ENCODE measurements at places on chromosomes 6 and 20.

GRCh38 chr6:112298816-112299281 lies 44.5 kb upstream of the LAMA4 start:
- no peak for DNase-seq

- DNase-seq = no peak
Measured at GRCh38 chr6:98842342-98843180, 8.2 kb downstream of the POU3F2 start.

GRCh38 chr6:105021399-105021798 lies 64.5 kb downstream of the LIN28B start:
- DNase-seq = no peak

GRCh38 chr20:52747845-52748284 lies 224.3 kb upstream of the TSHZ2 start:
- no peak for DNase-seq

DNA sequence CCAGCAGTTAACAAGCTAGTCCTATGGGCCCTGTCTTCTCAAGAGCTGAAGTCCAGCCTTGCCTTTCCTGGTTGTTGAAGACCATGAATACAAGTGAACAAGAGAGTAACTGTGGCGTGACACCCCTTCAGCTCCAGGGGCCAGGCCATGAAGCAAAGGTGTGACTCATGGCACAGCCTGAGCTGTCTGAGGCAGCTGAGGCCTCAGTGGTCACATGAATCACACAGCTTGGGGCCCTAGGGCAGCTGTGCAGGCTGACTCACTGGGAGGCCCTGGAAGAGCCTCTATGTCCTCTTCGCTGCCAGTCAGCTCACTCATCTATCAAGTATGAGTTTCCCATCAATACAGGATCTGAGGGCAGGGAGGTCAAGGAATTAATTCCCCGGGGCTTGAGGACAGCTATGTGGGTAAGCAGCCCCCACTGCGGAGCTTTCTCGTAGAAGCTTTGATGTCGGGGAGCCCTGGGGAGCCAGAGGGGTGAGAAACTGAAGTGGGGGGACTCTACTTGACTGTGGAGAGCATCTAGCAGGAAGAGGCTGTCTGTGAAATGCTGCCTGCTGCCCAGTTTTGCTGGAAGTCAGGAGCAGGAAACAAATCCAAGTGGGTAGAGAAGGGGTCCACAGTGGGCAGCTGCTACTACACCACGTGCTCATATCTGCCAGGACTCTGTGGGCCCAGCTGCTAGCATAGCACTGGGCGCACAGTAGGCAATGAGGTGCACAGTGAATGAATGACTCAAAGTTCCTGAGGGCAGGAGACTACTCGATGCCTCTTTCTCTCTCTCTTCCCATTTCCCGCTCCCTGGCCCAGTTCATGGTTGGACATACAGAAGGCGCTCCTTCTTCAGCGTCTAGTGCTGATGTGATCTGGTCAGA lies 13.7 kb upstream of the FAM83C start:
- peak; percentile 62 for DNase-seq

GRCh38 chr20:49245921-49246740 lies 26.9 kb downstream of the DDX27 start:
- DNase-seq = peak; percentile 78

DNA sequence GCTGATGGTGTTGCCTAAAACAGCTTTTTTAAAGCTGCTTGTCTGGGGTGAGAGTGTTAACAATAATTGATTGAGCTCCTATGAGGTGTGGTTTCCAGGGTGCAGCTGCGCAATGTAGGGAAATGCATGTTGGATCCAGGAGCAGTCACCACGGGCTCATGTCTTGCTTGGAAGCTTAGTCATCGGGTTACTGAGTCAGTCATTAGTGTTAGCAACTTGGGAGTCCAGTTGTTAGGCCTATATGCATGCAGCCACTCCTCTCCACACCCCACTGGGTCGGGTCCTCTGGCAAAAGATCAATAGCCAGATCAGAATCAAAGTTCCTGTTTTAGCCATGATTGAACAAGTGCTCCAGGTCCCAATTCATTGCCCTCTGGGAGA lies 271.7 kb upstream of the CHD6 start:
- DNase-seq = no peak

- peak; percentile 50 for DNase-seq
Measured at GRCh38 chr20:54668271-54669039, 193.1 kb downstream of the DOK5 start.

GRCh38 chr20:44861531-44862006 lies 23.9 kb upstream of the YWHAB start:
- no peak for DNase-seq

GRCh38 chr6:142671791-142672190 lies 273.2 kb downstream of the HIVEP2 start:
- no peak for DNase-seq

DNA sequence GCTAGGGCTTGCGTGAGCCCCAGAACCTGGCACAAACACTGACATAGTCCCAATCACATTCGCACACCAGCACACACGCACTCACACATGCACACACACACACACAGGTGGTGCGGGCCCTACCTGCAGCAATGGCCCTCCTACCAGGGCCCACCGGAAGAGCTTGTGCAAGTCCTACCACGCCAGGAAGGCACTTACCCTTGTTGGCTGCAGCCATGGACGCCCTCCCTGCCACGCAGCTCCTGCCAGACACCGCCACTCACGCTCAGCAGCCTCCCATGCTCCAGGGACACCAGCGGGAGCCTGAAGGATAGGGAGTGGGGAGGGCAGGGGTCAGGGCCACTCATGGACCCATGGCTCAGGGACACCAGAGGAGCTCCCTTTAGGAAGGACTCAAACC lies 7.7 kb downstream of the ADISSP start:
- no peak for DNase-seq

- peak; percentile 63 for DNase-seq
Measured at GRCh38 chr6:106250953-106251352, 74.6 kb downstream of the ATG5 start.

DNA sequence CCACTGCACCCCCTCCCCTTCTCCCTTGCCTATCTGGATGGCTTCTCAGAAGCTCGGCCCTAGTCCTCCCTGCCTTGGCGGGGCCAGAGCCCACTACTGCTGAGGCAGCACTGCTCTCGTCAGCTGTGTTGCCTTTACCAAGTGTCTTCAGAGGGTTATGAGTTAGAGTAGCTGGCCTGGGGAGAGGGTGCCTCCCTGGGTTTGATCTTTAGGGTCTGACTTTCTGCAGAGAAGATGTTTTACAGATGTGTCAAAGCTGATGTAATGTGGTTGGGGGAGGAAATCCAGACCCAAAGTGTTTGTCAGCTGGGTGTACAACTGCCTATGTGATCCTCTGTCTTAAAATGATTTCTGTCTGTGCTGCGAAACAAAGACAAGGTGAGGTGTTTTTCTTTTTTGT lies 30.4 kb upstream of the PI16 start:
- DNase-seq = no peak

DNA sequence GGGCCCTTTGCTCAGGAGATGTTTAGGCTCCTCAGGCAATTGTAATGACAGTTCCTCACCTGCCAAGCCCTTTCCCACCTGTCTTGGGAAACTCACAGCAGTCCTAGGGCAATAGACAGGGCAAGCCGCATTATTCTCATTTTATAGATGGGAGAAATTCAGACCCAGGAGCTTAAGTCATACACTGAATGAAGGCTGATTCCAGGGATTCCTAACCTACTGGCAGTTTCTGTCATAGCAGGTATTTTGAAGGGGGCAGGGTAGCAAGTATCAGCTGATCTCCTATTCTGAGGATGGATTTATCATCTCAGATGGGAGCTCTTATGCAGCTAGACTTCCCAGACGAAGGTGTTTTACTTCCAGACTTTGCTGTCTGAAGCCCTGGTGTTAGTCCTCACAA lies 61.4 kb upstream of the MYL9 start:
- no peak for DNase-seq

DNA sequence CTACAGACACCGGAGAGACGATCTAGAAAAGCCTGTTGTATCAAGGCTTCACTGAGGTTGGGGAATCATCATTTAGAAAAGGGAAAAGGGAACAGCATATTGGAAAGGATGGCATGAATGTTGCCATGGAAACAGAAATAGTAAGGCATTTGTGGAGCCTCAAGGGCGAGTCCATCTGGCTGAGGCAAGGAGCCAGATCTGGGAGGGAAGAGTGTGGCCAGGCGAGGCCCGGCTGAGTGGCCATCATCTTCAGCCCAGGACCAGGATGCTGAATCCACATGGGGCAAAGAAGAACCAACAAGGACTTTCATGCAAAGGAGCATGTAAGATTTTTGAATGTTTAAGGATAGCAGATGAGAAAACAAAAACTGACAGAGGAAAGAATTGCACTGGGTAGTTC lies 85.8 kb downstream of the MAP3K5 start:
- DNase-seq = no peak

DNA sequence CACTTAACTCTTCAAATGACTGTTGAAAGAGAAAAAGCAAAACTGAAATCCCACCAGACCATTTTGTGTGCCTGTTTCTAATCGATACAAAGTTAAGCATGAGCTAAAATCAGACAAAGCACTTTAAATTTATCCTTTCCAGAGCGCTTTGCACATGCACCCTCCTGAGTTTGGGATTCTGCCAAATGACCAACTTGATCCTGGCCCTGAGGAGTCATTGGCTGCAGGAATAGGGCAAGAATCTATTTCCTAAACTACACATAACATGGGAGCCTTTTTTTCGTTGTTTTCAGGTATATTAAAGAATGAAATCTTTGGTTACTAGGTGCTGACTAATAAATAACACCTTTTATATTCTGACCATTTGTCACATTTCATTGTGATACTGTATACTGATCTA lies 23.8 kb upstream of the MTHFD1L start:
- DNase-seq = no peak

DNA sequence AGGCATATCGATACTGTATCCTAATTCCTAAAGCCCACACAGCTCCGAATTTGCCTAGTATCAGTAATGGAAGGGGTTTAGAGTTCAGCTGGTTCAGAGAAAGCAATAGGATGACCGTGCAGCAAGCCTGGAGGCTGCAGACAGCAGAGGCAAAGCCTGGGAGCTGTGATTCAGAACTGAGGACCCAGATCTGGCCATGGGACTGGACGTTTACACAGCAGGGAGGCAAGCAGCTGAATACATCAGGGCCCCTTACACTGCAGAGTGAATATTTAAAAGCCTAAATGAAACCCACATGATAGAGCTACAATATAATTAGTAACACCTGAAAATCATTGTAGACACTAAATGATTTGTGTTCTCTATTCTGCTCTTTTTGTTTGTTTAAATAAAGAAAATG lies 38.0 kb downstream of the ELOVL2 start:
- DNase-seq = no peak

GRCh38 chr6:52059821-52060220 lies 27.6 kb downstream of the PKHD1 start:
- DNase-seq = no peak

- DNase-seq = no peak
Measured at GRCh38 chr6:35058358-35058675, 82.8 kb downstream of the TCP11 start.

- DNase-seq = no peak
Measured at GRCh38 chr6:130150906-130151305, 71.8 kb downstream of the SAMD3 start.

DNA sequence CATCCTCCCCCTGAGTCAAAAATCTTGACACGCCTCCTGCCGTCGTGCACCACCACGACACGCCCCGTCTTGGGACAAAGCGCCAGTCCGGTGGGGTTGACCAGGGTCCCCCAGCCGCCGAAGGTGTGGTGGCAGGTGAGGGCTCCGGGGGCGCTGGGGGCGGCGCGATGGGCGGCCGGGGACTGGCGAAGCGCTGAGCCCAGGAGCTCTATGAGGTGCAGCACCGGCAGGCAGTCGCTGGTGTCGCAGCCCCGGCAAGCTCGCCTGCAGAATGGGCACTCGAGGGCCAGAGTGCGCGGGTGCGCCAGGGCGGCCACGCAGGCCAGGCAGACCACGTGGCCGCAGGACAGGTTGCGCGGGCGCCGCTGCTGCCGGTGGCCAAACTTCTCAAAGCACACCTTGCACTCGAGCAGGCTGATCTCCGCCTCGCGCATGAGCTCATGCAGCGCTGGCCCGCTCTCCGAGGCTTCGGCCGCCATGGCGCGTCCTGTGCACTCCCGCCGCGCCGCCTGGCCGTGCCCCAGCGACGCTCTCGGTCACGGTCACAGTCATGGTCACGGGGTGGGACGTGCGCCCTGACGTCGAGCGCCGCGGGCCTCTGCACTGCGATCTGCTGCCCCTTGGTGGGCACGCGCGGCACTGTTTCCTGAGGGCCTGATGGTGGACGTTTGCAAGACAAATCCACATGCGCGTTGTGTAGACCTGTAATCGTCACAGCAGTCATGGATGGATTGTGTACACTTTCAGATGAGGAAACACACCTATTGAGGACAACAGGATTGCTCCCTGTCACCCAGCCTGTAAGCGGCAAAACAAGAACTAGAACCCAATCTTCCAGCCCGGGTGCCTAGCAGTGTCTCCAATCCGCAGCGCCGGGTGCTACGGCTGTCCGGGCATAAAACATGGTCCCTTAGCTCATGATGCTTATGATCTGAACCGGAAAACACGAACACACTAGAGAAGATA lies at the start of gene NHLRC1:
NHLRC1 (minus strand) TSS at position 550 of the 966 bp plus-strand sequence; CDS start at position 479, 71 bp downstream.
- peak; percentile 96 for DNase-seq

GRCh38 chr6:136039185-136039584 lies 187.7 kb downstream of the PDE7B start:
- no peak for DNase-seq

- no peak for DNase-seq
Measured at GRCh38 chr20:53827292-53828087, 233.9 kb upstream of the ZNF217 start.

GRCh38 chr6:23477586-23477985 lies 648.4 kb upstream of the NRSN1 start:
- no peak for DNase-seq

- DNase-seq = no peak
Measured at GRCh38 chr6:44800171-44800783, 412.8 kb downstream of the CDC5L start.

GRCh38 chr6:20816126-20816525 lies 281.9 kb downstream of the CDKAL1 start:
- DNase-seq = no peak

DNA sequence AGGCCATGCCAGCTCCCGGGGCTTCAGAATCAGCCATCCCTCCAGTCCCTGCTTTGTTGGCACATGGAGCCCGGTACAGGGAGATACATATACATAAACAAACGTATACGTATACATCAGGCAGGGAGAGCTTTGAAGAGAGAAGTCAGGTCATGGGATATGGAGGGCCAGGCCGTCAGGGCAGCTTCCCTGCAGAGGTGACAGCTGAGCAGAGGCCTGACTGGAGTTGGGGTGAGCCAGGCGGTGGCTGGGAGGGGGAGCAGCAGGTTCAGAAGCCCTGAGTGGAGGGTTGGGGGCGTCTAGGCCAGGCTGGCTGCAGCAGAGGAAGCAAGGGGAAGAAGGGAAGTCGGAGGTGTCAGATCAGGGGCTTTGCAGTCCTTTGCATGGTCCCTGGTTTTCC lies 61.7 kb downstream of the STK35 start:
- DNase-seq = no peak

- no peak for DNase-seq
Measured at GRCh38 chr6:116954938-116955337, 77.9 kb downstream of the RFX6 start.
